ENCODE measurements at places on chromosomes 7 and 10.

DNA sequence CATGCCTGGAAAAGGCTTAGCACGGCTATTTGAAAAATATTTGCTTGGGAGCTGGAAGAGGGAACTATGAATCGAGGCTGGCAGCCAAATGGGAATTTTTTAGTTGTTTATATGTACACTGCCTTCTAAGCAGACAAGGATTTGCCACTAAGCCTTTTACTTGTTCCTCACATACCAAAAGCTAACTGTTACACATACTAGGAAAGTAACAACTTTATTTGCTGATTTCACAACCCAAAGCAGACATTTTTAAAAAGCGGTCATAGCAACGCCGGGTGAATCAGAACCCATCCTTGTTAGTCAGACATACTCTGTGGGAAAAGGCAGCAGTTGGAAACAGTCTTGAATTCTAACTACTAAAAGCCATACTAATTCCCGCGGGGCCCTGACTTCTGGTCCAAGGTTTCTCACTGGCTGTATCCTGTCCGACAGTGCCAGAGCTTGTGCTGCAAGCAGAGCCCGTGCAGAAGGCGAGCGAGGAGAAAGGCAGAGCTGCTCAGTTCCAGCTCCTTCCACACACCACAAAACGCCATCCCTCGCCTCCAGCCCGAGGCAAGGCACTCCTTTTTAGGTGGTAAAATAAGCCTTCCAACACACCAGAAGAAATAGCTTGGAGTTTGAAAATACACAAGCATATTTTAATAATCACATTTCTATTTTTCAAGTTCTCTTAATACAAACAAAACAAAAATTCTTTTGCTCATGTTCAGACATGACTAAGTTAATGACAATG is 89.2 kb downstream of the RNF216 start:
- DNase-seq, result no peak

DNA sequence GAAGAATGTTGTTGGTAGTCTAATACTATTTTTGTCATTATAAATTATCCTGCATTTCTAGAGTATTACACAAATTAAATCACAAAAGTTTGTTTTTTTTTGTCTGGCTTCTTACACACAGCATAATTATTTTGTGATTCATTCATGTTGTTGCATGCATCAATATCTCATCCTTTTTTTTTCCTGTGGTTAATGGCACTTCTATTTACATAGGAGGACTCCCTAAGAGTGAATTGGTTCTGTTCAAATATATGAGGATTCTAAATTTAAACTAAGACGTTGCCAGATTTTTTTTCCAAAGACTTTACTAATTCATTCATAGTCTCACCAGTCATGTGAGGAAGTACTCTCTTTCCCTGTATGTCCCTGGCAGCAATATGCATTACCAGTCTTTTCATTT is 303.3 kb downstream of the GPR37 start:
- no peak for DNase-seq

GRCh38 chr7:120370954-120371353 is 98.0 kb downstream of the KCND2 start:
- no peak for DNase-seq

- DNase-seq, result no peak
Measured at GRCh38 chr10:123999261-123999660, 94.1 kb downstream of the CHST15 start.

GRCh38 chr7:90166153-90166552 is 11.9 kb downstream of the STEAP1 start:
- DNase-seq, result no peak

DNA sequence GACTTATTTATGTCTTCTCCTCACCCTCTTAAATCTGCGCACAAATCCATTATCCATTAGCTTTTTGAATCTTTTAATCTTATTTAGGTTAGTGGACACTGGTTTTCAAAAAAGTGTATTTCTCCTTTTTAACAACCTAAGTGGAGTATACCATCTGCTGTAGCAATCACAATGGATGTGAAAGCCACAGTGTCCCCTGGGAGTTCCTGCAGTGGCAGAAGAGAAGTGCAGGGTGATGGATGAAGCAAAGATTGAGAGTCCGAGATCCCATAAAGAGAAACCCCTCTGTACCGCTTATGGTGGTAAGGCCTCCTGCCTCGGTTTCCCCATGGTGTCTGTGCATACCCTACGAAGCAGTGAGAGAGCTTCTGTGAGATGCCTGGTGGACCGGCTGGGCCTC is 236.4 kb downstream of the COBL start:
- no peak for DNase-seq

- no peak for DNase-seq
Measured at GRCh38 chr10:8331896-8332729, 277.6 kb downstream of the GATA3 start.

DNA sequence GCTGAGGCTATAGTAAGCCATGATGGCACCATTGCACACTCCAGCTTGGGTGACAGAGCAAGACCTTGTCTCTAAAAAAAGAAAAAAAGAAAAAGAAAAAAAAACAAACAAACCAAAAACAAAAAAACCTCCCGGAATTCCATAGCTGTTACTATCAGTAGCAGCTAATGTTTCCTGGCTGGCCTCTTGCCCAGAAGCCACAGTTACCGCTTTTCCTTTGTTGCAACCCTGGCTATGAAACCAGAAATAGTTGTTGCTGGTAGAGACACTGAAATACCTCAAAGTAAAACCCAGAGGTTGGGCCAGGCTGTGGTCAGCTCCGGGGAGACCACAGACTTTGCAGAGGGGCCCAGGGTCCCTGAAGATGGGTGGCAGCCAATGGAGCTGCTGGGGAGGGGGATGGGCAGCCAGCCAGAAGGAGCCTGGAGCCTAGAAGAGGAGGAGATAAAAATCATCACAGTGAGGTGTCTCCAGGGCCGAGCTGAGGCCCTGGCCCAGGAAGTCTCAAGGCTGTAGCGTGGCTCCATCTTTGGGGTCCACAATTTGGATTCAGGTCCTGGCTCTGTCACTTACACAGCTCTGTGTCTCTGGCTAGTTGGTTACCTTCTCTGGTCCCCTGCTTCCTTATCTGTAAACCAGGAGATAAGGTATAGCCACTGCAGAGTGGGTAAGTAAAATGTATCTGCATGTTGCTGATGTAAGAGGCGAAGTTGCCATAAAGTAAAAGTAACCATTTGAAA is 3.4 kb upstream of the CHST12 start:
- peak; percentile 83 for DNase-seq

GRCh38 chr7:155804431-155804831 is 7.8 kb downstream of the SHH start:
- DNase-seq, result no peak

DNA sequence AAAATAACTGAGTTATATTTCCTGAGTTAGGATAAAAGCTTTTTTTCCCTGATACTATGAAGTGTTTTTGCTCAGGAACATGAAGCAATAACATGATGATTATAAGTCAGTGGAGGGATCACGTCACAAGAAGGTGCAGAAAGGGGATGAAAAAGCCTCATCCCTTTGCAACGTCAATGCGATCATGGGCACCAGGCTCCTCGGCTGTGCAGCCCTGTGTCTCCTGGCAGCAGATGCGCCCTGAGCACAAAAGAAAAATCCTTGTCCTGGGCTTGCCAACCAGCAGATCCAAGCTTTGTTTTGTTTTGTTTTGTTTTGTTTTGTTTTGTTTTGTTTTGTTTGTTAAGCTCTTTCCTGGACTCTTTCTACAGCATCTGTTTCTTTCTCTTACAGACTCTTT is 103.5 kb upstream of the PRSS1 start:
- no peak for DNase-seq

GRCh38 chr10:66737241-66737640 is 188.6 kb upstream of the LRRTM3 start:
- no peak for DNase-seq

- no peak for DNase-seq
Measured at GRCh38 chr7:44814919-44815318, 18.4 kb downstream of the PPIA start.
